Glomerular endothelial cell (primary cell): ENCODE measurements at places on chromosomes 7 and 10.

DNA sequence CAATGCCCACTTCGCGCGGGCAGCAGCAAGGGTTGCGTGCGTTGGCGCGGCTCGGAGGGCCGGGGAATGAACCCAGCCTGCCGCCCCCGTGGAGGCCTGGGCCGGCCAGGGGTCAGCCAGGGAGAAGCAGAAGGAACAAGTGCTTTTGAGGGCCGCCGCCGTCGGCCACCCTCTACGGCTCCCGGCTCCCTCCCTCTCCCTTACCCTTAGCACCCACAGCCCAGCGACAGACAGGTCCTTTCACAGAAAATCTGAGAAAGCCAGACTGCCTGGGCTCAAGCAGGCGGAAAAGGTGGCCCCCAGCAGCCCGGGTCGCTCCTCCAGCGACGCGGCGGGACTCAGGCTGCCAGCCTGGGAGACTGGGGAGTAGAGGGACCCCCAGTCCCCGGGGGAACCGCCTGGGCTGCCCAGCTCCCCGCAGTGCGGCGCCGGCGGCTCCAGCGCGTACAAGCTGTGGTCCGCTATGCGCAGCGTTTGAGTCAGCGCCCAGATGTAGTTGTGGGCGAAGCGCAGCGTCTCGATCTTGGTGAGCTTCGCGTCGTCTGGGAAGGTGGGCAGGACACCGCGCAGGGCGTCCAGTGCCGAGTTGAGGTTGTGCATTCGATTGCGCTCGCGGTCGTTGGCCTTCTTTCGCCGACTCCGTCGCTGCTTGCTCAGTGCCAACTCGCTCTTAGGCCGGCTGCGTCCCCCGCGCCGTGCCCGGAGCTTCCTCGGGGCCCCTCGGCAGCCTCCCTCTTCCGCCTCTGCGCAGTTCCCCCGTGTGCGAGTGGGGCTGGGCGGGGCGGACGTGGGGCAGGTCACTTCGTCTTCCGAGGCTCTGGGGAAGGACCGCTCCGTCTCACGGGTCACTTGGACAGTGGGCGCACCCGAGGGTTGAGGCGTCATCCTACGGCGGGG is 815 bp downstream of the NEUROG3 start:
- no peak for DNase-seq

- no peak for DNase-seq
These were observed 14.0 kb upstream of the GRIFIN start for GRCh38 chr7:2490181-2490651.

- no peak for DNase-seq
These were observed 26.3 kb downstream of the GPR141 start for GRCh38 chr7:37709631-37710509.

GRCh38 chr7:112154690-112155089 is 51.5 kb downstream of the DOCK4 start:
- DNase-seq, result no peak

- DNase-seq, result no peak
These were observed 71.2 kb downstream of the TRRAP start for GRCh38 chr7:98949336-98950044.

DNA sequence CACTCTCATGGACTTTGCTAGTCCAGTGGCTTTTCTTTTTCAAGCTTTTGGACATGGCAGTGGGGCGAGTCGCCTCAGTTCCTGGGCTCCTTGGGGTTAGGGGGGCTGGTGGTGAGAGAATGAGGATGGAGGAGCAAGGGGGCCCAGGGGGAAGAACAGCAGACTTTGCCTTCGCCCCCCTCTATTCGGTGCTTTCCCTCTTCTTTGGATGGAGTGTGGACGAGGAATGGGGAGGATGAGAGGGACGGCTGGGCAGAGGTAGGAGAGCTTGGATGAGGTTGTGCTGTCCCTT is 255 bp downstream of the MAGI2 start:
- no peak for DNase-seq

DNA sequence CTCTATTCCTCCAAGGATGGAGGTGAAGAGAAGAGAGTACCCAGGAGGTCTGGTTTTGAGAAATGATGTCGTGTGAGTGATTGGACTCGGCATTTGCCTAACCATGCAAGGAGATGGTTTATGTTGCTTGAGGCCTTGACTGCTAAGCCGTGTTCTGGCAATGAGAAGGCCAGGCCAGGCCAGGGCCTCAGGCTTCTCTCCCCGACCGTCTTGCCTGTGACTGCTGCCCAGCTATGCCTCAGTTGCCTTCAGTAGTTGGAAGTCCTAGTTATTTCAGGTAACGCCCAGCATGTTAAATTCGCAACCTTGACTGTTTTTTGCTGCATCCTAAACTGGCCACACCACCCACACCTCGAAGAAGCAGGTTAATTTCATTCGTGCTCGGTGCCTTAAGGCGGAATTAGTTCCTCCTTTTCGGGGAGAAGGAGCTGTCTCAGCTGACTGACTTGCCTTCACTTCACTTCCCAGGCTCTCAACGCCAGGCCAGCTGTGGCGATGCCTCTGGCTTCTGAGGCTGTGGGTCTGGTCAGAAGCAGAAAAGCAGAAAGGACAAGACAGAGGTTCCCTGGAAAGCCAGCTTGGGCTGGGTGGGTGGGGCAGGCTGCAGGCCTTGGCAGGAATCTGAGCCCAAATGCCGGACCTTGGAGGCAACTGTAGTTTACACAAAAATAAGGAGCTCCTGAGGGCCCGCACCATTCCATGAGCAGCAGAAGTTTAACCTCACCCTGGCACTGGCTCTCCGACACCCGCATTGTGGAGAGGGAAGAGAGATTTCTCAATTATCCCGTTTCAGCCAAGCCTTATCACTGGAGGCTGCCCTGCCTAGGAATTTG is 61.9 kb upstream of the SAMD8 start:
- DNase-seq, result no peak

GRCh38 chr7:36406156-36406555 is 16.5 kb downstream of the ANLN start:
- no peak for DNase-seq

- no peak for DNase-seq
These were observed 14.4 kb upstream of the PANK1 start for GRCh38 chr10:89659143-89660131.

DNA sequence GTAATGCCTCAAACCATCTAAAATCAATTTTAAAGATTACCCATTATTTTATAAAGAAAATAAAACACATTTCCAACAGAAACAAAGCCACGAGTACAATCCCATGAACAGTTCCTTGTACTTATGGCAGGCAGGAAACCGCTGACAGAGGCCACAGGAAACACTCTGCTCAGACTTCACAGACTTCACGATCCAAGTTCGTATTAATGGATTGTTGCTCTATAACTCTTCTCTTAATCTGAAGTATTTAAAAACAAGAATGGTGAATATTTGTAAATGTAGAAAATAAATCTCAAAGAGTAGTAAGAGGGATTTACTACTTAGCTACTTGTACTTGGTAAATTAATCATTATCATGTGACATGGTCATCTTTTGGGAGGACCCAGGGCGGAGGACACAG is 78.3 kb downstream of the SNX10 start:
- no peak for DNase-seq
